Neural cell (in vitro differentiated cells): ENCODE measurements at places on chromosomes 11 and 22. TPM values are rescaled to one million over a fixed set of nuclear protein-coding genes. Genes with fewer than 3 reads are reported as not detected.

The A4GALT gene
- polyA plus RNA-seq, result not detected in 2 replicates

The HBB gene
- not detected in 2 replicates for polyA plus RNA-seq

The KDELR3 gene
- polyA plus RNA-seq, result not detected in 2 replicates

The OR52H1 gene
- polyA plus RNA-seq, result not detected in 2 replicates

The FXYD6 gene
- 218 and 259 TPM in 2 replicates for polyA plus RNA-seq
